ENCODE measurements at places on chromosomes 3 and 15.

DNA sequence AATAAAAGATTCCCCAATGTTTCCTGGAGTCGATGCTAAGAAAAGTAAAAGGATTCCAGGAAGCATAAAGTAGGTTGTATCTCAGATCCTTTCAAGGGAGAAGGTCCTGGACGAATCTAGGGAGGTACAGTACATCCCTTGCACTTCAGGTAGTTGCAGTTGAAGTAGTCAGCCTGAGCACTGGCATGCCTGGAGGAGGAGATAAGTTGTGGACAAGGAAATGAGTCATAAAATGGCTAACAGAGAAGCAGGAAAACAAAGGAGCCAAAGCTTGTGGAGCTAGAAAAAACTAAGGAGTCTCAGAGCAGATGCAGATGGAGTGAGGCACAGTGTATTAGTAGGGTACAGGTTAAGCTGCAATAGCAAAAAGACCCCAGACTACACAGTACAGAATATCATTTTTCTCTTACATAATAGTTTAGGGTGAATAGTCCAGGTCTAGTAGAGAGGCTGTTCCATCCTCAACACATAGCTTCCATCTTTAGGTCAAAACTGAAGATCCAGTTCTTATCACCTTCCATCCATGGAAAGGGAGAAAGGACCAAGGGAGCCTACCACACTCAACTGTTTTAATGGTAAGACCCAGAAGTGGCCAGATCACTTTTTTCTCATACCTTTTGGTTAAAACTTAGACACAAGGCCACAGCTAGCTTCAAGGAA is 41.3 kb downstream of the COL6A5 start:
- DNase-seq: no peak

GRCh38 chr3:61354604-61355003 is 103.4 kb upstream of the FHIT start:
- no peak for DNase-seq

GRCh38 chr3:197811343-197811742 is 20.3 kb downstream of the LRCH3 start:
- DNase-seq: no peak

DNA sequence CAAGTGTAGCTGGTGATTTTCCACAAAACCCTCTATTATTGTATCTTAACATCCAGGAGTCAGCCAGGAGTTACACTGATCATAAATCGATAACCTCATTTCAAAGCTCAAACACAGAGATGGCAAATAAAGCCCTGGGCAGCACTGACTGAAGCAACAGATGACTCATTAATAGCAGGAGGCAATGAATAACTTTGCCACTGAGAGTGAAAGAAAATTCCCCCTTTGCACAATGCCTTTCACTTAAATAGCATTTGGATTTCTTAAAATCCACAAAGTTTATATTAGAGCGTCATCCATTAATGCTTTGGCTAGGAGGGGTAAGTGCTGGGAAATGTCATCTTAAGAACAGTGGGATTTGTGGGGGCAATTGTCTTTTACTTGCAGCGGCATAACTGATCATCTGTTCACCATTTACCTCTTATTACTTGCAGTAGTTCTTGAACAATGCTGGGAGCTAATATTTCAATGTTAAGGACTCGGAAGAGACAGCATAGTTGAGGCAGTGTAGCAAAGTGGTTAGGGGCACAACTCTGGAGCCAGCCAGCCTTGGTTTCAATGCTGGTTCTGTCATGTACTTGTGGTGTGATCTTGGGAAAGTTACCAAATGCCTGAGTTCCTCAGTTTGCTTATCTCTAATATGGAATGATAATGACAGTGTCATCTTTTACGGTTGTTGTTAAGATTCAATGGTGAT is 630.4 kb upstream of the TBL1XR1 start:
- no peak for DNase-seq

GRCh38 chr3:53599771-53600170 is 105.4 kb downstream of the CACNA1D start:
- no peak for DNase-seq

- DNase-seq: no peak
Measured at GRCh38 chr15:74988007-74988800, 7.2 kb upstream of the SCAMP5 start.

GRCh38 chr15:38972831-38973230 is 408.2 kb upstream of the RASGRP1 start:
- DNase-seq: no peak

GRCh38 chr3:4376499-4376898 is 73.3 kb downstream of the SETMAR start:
- DNase-seq: no peak

DNA sequence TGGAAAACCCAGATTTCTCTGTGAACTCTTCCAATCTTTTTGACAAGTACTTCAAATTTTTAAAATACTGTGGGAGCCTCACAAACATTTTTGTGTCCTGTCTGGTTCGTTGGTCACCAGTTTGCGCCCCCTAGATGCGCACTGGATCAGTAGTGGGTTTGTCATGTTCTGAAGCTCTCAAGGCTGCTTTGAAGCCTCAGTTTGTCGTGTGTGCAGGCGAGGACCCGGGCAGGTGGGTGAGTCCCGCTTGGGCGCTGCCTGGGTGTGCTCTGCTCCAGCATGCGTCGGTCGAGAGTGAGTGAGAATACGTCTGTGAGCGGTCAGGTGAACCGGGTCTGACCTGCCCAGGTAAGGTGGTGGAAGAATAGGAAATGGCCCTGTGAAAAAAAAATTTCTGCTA is 17.3 kb upstream of the AEN start:
- no peak for DNase-seq

DNA sequence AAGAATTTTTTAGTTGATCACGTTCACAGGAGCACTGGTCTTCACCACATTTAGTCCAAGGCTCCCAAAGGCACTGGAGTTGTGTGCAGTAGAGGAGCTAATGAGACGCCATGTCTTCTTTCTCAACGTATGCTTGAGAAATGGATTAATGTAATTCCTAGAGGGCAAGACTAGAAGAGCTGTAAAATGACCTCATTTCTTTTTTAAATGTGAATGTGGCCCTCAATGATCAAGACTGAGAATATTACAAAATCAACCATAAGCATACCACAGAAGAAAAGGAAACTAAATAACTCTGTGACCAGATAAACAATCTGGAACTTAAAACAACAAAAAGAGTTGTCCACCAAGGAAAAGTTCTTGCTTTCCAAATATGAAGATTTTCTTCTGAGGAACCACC is 112.1 kb upstream of the THBS1 start:
- DNase-seq: no peak

GRCh38 chr15:91782221-91782620 is 71.3 kb upstream of the SLCO3A1 start:
- DNase-seq: no peak

DNA sequence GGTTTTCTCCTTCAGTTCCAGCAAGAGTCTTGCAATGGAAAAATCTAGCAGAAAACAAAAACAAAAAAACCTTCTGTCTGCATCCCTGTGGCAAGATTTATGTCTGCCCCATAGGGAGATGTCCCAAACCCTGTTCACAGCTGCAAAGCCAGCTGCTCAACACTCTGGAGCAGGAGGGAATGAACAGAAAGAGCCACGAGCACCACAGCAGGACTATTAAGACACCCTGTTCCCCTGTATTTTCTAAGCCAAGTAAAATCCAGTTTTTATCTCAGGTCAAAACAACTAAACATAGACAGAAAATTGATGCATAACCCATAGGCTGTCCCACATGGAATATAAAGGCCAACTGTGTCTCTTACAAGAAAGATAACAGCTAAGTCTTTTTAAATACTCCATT is 357.9 kb downstream of the LSAMP start:
- no peak for DNase-seq

- DNase-seq: no peak
Measured at GRCh38 chr3:53795176-53795575, 51.0 kb downstream of the CHDH start.

DNA sequence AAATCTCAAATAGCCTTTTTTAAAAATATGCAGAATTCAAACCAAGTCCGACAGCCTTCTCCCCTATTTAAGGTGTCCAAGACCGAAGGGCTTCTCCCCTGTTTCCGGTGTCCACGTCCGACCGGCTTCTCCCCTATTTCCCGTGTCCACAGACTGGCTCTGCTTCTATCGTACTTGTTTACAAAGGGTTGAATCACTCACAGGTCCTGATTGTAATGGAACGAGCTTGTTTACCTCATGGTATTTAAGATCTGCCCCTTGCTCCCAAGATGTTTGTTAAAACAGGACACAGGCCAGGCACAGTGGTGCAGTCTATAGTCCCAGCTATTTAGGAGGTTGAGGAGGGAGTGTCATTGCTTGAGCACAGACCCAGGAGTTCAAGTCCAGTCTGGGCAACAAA is 90.4 kb upstream of the ROBO2 start:
- DNase-seq: no peak

DNA sequence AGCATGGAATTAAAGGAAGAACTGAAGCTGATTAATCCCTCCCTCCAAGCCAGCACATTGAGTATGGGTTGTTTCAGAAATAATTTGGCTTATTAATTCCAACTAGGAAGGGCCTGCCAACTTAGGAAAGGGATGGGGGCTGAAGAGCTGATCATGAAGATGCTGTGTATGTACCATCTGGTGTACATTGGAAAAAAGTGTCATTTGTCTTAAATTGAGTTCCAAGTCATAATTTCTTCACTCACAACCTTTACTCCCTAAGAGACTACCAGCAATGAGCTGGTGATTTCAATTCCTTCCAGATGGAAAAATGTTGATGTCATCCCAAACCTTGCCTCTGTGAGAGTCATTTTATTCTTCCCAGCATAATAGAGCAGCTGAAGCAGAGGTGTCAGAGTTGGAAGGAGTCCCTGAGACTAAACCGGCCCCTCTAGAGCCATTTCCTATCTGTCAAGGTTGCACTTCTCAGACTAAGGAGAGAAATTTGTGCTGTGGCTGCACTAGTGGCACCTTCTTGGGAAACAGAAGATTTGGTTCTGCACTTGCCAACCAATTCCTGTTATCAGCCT is 79.4 kb downstream of the GTPBP8 start:
- no peak for DNase-seq

DNA sequence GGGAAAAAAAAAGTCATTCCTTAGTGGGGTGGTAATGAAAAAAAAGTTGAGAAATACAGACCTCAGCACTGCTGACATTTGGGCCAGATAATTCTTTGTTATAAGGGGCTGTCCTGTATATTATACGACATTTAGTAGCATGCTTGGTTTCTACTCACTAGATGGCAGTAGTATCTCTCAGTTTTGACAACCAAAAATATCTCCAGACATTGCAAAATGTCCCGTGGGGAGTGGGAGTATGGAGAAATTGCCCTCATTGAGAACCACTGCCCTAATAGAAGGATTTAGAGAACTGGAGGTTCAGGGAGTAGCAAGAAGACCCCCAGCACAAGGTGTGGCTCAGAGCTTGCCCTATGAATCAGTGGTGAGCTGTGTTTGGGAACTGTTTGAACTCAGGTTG is 28.6 kb upstream of the TEX264 start:
- DNase-seq: no peak

DNA sequence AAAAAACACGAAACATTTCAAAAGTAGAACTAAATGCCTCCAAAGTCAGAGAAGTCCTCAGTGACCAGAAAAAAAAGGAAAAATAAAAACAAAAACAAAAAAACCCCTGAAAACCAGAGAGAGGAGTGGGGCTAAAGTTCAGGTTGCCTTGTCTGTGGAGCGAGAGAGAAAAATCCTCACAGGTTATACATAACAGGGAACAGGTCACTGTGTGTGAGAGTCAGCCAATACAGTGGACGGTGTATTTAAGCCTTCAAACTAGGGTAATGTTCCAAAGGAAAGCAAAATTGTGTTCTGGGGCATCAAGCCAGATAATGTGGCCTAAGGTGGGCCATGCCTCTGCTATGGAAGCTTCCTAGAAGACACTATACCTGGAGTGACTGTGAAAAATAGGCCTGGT is 216.1 kb upstream of the SUCLG2 start:
- no peak for DNase-seq

GRCh38 chr3:28726840-28727239 is 378.2 kb upstream of the AZI2 start:
- DNase-seq: no peak

DNA sequence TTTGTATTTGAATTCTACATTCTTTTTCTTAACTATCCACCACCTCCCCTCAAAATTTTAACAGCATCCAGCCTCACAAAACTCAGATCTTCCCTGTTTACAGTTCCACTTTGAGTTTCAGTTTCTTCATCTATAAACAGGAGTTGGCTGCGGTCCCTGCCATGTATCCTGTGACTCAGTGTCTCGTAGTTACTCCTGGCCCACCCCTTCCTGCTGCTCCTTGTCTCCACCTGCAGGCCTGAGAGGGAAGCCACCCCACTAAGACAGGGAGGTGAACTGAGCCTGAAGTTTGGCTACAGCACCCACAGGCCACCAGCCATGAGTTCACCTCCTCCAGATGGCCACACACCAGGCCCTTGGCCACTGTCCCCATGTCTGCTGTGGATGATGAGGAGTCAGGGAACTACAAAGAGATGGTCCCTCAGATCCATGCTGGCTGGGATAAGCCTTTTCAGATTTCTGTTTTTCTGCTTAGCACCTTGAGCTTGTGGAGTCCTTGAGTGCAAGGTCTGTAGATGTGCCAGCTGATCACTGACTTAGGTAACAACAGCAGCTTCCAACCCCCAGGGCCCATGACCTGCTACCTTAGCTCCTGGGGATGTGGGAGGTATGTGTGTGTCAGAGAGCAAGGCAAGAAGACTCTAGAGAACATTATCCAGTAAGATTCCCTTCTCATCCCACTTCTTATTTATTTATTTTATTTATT is 37.5 kb downstream of the CD86 start:
- DNase-seq: no peak

DNA sequence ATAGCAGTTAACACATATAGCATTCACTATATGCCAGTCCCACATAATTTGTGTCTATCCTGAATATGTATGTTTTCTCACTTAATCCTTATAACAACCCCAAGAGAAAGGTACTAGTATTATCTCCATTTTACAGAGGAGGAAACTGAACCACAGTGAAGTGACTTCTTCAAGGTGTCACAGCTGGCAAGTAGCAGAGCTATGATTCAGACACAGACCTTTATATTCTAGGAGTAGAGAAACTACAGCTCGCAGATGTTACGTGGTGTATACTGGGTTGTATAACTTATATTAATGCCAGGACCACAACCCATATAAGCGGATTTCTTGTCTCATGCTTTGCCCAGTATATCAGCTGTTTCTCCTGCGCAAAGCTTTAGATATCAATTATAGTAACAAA is 29.5 kb upstream of the ICE2 start:
- DNase-seq: no peak

DNA sequence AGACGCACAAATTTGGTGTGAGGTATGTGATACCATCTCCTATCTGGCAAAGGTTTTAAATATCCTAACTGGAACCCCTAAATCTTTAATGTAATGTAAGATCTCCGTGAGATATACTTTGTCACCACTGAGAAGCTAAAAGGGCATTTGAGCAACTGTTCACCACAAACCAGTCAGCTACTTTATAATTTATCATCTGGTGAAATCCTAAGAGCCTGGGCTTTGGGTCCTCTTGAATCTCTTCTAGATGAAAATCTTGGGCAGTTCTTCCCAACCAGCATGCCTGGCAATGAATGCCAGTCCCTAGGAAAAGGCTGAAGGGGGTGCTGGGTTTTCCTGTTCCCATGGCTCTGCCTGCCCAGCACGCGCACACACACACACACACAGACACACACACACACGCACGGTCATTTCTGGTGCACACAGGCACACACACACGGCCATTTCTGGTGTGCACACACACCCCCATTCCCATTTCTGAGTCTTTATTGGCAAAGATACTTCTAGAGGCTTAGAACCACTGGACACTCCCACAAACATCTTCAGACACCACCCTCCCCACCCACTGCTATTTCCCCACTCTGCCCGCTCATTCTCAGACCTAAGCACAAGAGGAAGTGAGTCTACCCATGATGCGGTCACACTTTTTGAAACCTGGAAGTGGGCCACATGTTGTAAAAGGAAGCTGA is 72.6 kb downstream of the MYO1E start:
- DNase-seq: peak; percentile 94

GRCh38 chr3:144544871-144545270 is 573.2 kb downstream of the DIPK2A start:
- DNase-seq: no peak

GRCh38 chr3:183449791-183450190 is 21.4 kb upstream of the MCF2L2 start:
- DNase-seq: no peak
